ENCODE measurements at places on chromosomes 2 and 18. TPM values are rescaled to one million over a fixed set of nuclear protein-coding genes. Genes with fewer than 3 reads are reported as not detected.

DNA sequence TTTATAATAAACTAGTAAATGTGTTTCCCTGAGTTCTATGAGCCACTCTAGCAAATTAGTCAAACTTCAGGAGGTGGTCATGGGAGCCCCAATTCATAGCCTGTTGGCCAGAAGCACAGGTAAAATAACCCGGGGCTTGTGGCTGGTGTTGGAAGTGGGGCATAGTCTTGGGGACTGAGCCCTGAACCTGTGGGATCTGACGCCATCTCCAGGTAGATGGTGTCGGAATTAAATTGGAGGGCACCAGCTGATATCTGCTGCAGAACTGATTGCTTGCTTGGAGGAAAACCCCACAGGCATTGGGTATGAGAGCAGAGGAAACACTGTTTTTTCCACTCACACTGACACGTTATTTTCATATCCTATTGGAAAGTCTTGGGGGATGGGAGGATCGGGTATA is 14.1 kb downstream of the NMS start:
- DNase-seq, result no peak

DNA sequence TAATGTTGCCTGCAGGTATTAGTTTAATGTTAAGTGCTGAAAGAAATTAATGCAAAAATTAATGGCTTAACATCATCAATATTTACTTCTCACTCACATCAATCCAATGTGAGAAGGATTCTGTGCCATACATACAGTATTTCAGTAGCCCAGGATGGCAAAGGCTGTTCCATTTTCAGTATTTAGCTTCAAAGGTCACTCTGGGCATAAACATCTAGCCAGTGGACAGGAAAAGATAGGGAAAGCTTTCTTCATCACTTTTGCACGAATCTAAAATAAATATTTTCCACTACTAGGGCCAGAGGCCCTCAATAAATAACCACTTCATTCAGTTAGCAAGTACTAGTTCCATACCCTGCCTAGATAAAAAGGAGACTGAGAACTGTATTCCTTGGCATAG is 236.3 kb upstream of the VWC2L start:
- DNase-seq, result no peak

DNA sequence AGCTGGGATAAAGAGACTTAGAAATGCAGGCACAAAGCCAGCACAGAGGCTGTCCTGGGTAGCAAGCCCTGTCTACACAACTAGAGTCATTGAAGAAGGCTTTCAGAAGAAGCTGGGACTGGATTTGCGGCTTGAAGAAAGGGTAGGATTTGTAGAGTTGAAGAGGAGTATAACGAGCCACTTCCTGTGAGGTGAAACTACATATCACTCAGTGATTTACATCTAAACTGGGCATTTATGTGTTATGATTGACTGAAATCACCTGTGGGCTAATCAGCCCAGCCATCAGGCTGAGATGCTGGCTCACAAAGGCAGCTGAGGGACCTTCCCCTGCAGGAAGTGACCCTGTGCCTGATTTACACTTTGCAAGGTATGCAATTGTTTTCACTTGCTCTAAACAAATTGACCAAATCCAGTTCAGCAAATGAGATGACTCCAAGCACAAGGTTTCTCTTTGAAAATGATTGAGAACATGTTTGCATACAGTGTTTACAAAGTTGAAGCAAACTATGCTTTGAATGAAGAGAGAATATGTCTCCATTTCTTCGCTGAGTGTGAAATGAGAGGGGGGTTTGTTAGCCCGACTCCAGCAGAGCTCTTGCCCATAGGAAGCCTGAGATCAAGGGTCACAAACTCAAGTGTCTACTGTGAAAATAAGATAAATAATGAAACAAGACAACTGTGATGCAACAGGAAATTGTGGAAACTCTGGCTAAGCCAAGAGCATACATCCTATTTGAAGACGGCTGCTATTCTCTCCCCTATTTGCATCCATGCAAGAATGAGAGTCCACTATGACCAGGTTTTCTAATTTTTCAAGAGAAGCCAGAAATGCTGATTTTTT is 69.3 kb upstream of the HK2 start:
- no peak for DNase-seq

GRCh38 chr2:64217198-64217869 is 73.1 kb upstream of the PELI1 start:
- no peak for DNase-seq

DNA sequence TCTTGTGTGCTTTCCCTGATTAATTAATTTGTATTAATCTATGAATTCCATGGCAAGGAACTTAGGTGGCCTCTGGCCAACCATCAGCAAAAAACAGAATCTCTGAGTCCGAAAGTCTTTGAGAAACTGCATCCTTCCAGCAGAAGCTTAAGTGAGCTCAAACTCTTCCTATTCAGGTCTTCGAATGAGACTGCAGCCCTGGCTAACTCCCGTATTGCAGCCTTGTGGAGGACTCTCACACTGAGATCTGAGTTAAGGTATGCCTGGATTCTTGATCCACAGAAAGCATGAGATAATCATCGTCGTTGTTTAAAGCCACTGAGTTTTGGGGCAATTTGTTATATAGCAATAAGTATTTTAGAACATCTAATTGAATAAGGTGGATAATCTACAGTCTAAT is 1143.9 kb upstream of the NXPH2 start:
- no peak for DNase-seq

- DNase-seq, result no peak
Measured at GRCh38 chr2:157439824-157440186, 4.1 kb downstream of the CYTIP start.

- peak; percentile 93 for DNase-seq
Measured at GRCh38 chr2:69082430-69082997, 69.5 kb downstream of the ANTXR1 start.

GRCh38 chr2:33272001-33272400 is 204.4 kb upstream of the RASGRP3 start:
- no peak for DNase-seq

DNA sequence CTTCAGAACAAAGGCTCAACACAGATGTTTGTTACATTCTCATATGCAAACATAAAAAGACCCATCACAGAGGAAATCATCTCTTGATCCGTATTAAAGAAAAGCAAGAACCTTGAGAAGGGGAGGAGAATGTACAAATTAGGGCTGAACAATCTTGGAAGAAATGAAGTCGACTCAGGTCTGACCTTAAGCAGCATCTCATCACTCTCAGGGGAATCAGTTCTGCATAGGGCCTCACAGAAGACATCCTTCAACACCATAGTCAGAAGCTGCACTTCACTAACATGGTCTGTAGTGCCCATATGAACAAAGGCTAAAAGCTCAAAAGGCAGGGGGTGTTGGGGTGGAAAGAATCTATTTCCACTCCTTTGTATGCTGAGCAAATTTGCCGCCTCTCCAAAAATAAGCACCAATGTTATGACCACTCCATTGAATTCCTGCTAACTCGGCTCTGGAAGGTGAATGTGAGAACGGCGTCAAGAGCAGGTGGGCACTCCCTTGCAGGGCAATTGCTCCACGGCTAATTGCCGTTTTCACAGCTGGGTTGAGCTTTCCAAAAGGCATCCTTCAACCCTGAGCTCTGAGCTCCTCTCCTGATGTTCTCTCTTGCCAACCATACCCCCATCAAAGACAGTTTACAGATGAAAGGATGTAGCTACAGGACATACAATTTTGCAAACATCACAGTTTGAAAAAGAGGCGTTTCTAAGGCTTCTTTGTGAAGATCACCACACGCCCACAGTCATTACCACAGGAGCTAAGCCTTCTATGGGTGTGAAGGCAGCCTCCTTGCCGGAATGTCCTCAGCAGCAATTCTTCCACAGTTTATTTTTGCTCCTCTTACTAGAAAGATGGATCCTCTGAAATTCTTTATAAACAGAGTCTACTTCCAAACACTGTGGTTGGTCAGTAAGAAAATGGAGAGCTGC is 10.0 kb downstream of the KLF7 start:
- DNase-seq, result no peak

DNA sequence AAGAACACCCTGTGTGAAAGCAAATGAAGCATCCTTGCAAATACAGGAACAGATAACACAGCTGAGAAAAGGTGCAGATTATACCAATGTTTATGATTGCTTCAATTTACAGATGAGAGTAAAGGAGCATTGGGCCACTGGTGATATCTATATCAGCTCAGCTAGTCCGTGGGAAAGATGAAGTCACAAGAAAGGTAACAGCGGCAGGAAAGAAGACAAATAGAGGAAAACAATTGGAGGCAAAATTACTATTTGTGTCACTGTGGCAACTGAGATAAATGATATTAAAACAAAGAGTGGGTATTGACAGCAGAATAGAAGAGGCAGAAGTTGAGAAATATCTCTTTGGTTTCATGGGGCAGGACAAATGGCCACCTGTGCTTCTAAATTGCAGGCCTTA is 121.2 kb upstream of the CAVIN2 start:
- no peak for DNase-seq

DNA sequence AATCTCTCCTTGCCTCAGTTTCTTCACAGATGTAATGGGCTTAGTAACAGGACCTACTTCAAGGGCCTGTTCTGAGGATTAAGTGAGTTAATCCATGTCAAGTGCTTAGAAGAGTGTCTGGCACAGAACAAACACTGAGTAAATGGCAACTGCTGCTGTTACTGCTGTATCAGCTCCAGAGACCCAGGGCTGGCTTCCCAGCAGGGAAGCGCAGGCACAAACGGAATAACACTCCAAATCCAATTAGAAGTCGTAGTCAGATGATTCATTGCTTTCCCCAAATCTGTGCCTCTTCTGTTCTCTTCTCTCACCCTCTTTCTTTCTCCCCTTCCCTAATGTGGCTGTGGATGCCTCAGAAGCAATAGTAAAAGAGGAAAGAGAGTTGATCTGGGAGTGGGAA is 101.1 kb upstream of the FZD7 start:
- no peak for DNase-seq

GRCh38 chr2:195106681-195107380 is 550.2 kb upstream of the SLC39A10 start:
- DNase-seq, result no peak

GRCh38 chr18:23612434-23613090 is 26.3 kb upstream of the NPC1 start:
- no peak for DNase-seq

- no peak for DNase-seq
Measured at GRCh38 chr18:58559427-58560186, 69.3 kb downstream of the ALPK2 start.

GRCh38 chr2:190467575-190468083 is 59.5 kb downstream of the MFSD6 start:
- no peak for DNase-seq

GRCh38 chr2:232744963-232745362 is 31.4 kb downstream of the KCNJ13 start:
- DNase-seq, result no peak

DNA sequence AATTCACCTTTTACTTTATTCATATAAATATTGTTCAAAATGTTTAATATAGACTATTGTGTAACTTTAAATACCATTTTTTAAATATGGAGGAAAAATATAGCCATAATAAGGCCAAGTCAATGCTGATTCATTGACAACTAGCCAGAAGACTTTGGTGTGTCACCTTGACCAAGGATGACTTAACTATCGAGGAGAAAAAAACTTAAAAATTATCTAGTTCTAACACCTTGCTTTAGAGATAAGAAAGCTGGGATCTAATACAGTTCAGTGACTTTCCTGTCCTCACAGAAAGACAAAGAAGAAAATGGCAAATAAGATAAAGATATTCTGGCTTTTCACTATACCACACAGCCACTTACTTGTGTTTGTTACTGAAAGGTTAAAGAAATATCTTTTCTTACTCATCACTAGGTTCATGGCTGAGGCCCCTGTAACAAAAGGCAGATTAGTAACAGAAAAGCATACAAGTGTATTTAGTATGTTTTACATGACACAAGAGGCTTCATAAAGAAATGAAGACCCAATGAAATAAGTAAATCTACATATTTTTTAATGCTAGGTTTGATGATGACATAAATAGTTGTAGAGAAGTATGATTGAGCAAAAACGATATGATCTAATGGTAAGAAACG is 65.9 kb upstream of the LRRTM1 start:
- DNase-seq, result no peak

The SCYGR4 gene
- not detected for total RNA-seq

The TSPYL6 gene
- 0.06 TPM for total RNA-seq

The NT5C1B gene
- not detected for total RNA-seq

The ESPNL gene
- total RNA-seq, result 0.53 TPM

The OXER1 gene
- total RNA-seq, result not detected

The FAM110C gene
- total RNA-seq, result 0.34 TPM

The MROH2A gene
- not detected for total RNA-seq

The STAT4 gene
- total RNA-seq, result 0.44 TPM

The CAPN14 gene
- 0.15 TPM for total RNA-seq

The CNTNAP5 gene
- total RNA-seq, result not detected

The UCN gene
- 1.4 TPM for total RNA-seq

The DNAH7 gene
- 0.12 TPM for total RNA-seq
